DMS79 treated with DMSO at 0.1 percent for 48 hours (cell line): ENCODE measurements at places on chromosomes 3 and 15.

GRCh38 chr3:126367316-126367805 is 10.2 kb upstream of the KLF15 start:
- no peak for DNase-seq

DNA sequence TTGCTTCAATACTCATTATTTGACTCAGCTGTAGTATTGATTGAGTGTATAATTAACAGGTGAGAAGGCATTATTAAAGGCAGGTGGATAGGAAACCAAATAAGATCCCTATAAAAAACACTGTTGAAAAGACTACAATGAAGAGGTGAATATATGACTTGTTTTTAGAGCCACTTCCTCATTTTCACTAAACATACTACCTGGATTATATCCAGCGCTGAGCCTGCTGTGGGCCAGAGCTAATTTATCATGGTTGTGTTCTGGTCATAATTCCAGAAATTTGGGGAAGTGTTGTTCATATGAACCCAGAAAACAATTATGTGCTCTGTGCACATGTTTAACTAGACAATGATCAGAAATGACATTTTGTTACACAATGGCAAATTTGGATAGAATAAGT is 235.3 kb upstream of the MME start:
- DNase-seq = no peak

GRCh38 chr15:81060907-81061306 is 60.2 kb downstream of the TLNRD1 start:
- no peak for DNase-seq

- DNase-seq = no peak
These were observed 69.2 kb downstream of the PLXNA1 start for GRCh38 chr3:127052121-127052561.

- peak; percentile 26 for DNase-seq
These were observed 87.3 kb upstream of the ROPN1 start for GRCh38 chr3:124078953-124079911.

DNA sequence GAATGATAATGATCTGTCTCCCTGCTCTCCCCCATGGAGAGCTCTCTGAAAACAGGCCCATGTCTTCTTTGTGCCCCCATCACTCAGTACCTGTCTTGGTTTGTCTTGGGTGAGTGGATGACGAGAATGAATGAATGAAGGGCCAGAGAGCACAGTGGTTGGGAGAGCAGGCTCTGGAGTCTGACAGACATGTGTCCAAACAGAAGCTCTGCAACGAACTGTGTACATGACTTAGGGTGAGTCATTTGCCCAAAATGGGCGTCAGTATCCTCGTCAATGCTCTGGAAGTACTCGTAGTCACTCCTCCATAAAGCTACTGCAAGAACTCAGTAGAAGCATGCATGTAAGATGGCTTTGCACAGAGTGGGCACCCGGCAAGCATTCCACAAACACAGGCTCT is 170.2 kb upstream of the TLE3 start:
- no peak for DNase-seq

- no peak for DNase-seq
These were observed 335.9 kb downstream of the LPP start for GRCh38 chr3:188489639-188490405.

DNA sequence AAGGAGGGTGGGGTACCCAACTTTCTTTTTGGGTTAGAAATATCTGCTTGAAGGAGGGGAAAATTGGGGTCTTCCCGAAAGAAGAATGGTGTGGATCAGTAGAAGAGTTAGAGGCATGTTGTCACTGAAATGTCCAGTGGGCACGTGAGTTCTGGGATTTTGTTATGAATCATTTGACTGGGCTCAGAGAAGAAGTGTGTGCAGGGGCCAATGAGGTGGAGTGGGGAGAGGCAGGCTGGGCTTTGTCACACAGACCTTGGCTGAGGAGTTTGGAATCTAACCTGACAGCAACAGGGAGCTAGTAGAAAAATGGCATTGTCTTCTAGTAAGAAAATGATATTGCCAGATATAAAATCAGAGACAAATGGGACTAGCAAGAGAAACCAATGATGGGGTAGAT is 436.8 kb downstream of the MFSD1 start:
- DNase-seq = no peak

DNA sequence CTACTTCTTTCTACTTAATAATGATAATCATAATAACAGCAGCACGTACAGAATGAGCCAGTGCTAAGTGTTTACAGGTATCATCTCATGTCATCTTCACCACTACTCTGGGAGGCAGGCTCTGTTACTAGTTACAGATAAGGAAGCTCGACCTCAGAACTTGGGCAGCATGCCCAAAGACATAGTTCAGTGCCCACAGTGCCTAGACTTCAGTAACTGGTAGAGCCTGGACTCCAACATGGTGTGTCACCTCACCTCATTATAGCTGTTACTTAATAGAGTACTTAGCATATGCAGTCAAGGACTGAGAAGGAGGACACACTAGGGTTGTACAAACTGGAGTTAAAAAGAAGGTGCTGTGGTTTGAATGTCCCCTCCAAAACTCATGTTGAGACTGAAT is 7.6 kb downstream of the GADL1 start:
- DNase-seq = no peak

GRCh38 chr3:172357850-172358754 is 90.2 kb downstream of the GHSR start:
- DNase-seq = no peak

DNA sequence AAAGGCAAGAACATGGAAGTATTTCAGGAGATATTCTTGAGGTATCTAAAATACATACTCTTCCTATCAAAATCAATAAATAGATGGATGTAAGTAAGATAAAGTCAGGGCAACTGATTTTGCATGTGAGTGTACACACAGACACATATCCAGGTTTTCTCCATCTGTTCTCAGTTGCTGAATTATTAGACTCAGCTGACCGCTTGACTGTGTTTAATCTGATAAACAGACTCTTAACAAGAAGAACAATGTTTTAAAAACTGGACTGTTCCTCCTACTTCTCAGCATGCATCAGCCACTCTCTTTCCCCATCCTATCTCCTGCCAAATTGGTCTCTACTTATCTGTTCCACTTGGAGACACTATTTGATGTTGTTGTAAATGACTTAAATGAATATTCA is 73.5 kb downstream of the GOLGA8G start:
- no peak for DNase-seq

DNA sequence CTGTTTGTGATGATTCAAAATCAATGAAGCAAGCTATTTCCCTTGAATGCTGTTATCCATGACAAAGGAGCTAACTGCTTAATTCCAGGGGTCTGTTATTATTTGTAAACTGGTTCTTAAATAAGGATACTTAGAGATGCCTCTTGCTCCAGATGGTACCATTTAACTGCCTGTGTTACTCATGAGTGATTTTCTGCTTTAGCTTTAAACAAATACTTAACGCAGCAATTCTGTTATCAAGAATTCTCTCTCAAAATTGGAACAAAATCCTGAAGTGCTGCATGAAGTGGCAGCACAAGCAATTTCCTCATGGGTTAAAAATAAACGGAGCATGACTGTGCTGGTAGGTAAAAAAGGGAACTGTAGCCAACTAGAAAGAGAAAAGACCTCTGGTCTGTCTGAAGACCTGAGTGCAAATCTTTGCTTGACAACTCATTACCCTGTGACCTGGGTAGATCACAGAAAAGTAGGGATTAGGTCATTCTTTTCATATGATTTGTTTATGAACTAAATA is 62.5 kb upstream of the GBE1 start:
- DNase-seq = peak; percentile 67

DNA sequence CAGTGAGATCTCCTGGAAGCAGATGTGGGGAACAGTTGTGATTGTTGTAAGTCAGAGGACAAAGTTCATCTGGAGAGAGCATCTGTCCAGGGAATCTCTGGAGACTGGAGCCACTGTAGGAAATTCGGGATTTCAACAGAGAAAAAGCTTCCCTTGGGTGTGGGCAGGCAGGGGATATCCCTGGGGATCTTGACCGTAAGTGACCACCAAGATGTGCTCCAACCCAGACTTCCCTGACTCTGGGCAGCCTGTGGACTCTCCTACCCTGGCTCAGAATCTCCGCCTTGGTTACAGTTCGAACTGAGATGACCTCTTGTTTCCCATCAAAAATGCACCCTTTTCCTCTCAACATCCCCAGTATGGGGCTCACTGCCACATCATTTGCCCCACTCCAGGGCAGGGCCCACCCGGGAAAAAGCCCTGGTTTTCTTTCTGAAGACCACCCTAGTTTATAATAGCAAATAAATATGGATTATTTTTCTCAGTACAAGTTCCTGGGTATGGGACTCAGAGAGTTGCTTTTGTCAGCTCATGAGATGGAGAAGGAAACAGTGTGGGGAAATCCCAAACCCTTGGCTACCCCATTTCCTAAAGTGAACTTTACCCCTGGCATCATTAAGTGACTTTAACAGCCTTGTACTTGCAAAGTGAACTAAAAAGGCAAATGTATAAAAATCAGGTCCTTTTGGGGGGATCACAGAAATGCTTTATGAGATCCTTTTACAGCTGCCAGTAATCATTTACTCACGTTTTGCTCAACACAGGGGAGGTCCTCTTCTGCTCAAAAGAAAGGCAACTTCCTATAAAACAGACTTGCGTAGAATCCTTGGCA is 89.9 kb downstream of the CCNL1 start:
- no peak for DNase-seq

DNA sequence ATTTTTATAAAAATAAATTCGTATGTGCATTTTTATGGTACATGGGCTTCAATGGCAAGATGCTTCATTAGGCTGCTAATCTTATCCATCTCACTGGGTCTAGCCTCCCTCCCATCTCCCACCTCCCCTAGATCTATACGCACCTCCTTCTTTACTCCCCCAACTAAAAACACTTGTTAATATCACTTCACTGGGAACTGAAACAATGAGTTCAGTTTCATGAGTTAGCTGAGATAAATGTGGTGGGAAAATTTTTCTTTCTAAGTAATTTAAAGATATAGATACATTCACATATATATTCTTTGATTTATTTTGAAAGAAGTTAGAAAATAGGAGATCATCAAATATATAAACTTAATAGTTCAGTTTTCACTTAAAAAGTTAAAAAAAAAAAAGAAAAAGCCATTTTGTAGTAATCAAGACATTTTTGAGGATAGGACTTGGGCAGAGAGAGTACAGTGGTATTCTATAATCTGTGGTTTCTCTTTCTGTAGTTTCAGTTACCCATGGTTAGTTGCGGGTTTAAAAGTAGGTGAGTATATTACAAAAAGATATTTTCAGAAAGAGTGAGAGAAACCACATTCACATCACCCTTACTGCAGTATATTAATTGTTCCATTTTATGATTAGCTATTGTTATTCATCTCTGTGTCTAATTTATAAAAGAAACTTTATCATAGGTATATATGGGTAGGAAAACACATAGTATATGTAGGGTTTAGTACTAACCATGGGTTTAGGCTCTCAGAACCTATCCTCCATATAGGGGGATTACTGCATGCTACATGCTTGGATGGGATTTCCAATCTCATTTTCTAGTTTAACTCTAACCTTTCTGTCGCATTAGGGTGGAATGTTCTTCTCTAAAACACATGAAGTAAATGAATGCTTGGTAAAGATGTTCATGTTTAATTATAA is 316.0 kb upstream of the CBLB start:
- DNase-seq = no peak

- peak; percentile 84 for DNase-seq
These were observed 5.6 kb upstream of the TMEM62 start for GRCh38 chr15:43127752-43128151.

DNA sequence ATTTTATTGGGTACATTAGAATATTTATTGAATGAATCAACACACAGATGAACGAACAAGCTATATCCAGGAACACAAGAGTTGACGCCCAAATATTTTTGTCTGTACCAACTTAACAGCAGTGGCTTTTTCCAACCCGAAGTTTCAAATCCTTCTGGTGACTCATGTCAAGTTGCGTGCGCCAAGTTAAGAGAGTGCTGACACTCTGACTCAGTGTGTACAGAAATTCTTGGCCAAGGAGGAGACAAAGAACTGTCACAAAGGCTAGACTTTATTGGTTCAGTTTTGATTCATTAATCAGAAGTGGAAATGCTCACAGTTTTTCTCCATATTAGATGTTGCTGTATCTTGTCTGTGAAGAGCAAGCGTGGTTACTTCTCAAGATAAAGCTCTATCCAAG is 59.6 kb upstream of the TSC22D2 start:
- no peak for DNase-seq

DNA sequence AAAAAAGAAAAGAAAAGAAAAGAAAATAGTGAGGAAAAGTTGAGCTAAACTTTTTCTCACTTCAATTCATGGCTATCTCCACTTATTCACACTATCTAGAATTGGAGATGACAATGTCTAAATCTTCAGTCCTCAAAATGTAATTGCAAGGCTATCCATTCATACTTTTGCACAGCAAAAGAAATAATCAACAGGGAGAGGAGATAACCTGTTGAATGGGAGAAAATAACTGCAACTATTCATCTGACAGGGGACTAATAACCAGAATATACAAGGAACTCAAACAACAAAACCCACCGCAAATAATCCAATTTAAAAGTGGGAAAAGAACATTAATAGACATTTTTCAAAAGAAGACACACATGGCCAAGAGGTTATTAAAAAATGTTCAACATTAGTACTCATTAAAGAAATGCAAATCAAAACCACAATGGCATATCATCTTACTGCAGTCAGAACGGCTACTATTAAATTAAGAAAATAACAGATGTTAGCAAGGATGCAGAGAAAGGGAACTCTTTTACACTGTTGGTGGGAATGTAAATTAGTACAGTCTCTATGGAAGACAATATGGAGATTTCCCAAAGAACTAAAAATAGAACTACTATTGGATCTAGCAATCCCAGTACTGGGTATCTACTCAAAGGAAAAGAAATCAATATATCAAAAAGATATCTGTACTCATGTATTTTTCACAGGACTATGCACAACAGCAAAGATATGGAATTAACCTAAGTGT is 73.5 kb upstream of the PPIB start:
- DNase-seq = no peak

- DNase-seq = no peak
These were observed 346.6 kb downstream of the ZBTB20 start for GRCh38 chr3:114800272-114801031.

GRCh38 chr15:67861983-67862382 is 22.1 kb upstream of the RNU6-1 start:
- DNase-seq = no peak

DNA sequence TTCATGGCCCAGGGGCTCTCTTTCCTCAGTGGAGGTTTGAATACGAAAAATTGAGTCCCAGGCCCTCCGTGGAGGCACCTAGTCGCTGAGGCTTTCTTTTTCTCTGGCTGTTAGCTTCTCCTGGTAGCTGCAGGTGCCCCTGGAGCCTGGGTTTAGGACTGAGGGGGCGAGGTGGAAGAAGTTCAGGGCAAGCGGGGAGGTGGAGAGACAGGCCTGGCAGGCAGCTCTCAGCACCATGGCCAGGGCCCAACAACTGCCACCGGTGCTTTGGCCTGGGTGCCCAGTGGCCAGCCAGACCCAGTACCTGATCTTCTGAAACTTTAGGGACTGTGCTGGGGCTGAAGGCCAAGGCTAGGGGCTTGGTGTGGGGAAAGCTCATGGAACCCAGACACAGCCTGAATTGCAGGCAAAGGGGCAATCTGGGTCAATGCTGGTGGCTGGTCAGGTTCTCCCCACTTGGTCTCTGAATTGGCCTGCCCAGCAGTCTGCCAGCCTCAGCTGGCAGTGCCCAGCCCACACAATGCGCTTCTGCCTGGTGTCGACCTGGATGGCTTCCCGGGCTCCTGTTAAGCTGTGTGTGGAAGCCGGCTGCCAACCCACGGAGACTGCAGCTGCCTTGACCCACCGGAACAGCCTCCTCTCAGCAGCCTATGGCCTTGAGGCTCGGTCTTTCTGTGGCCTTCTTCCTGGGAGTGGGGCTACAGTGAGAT is 30.3 kb upstream of the POLG start:
- DNase-seq = no peak
